ENCODE measurements at places on chromosomes 5 and 9. TPM values are rescaled to one million over a fixed set of nuclear protein-coding genes. Genes with fewer than 3 reads are reported as not detected.

GFI1B gene
- total RNA-seq: not detected

RAB24 gene
- 10.7 TPM for total RNA-seq

PCDHB7 gene
- not detected for total RNA-seq

FOXI1 gene
- not detected for total RNA-seq

CTNND2 gene
- total RNA-seq: not detected

GRM6 gene
- total RNA-seq: not detected

CAMK4 gene
- 1.0 TPM for total RNA-seq

CDO1 gene
- not detected for total RNA-seq

PHYHD1 gene
- 7.5 TPM for total RNA-seq

CEP72 gene
- 4.2 TPM for total RNA-seq

TLX3 gene
- not detected for total RNA-seq

KIF4B gene
- total RNA-seq: not detected

PROP1 gene
- not detected for total RNA-seq

AJM1 gene
- 2.0 TPM for total RNA-seq

FAM78A gene
- 0.49 TPM for total RNA-seq

LVRN gene
- not detected for total RNA-seq

PAEP gene
- not detected for total RNA-seq

INSL6 gene
- not detected for total RNA-seq

FOXE1 gene
- total RNA-seq: 16.9 TPM

FOXD4L6 gene
- not detected for total RNA-seq

OR1J2 gene
- total RNA-seq: not detected

TMEM245 gene
- total RNA-seq: 24.2 TPM

FAM13B gene
- 4.9 TPM for total RNA-seq

AGXT2 gene
- total RNA-seq: not detected

COL5A1 gene
- 10.9 TPM for total RNA-seq

SPATA31C1 gene
- total RNA-seq: not detected

RMRP gene
- 1,810 TPM for total RNA-seq

ARID3C gene
- total RNA-seq: 0.31 TPM

HSPA9 gene
- total RNA-seq: 269 TPM

EQTN gene
- 0.23 TPM for total RNA-seq

CDC20B gene
- total RNA-seq: not detected
